Stimulated activated CD8-positive, alpha-beta memory T cell treated with anti-CD3 and anti-CD28 coated beads, Interleukin-2, amount 100 ng/mL, for 1 hour (primary cell): ENCODE measurements at places on chromosomes 7 and 10.

DNA sequence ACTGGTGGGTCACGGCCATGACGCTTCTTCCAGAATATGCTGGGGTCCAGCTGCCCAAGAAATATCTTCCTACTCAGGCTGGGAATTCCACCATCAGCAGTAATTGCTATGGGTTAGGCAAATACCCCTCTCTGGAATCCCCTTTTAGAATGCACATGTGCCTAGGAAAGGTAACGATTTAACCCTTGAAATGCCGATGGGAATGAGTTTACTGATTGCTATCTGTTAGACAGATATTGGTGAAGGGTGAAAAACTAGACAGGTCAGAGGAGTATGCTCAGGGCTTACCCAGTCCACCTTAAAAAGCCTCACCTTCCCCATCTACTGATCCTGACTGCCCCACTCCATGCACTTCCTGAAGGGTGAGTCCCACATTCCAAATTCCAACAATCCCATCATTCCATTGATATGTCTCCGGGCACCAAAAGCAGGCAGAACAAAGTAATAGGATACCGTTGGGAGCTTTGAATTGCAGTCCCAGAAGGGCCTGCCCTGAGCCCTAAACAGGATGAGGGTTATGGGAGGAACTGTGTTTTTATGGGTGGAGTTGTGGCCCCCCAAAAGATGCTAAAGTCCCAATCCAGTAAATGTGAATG, 59.3 kb downstream of the DLG5 start:
- no peak for DNase-seq

GRCh38 chr7:55109404-55110167, 90.8 kb downstream of the EGFR start:
- DNase-seq, result no peak

DNA sequence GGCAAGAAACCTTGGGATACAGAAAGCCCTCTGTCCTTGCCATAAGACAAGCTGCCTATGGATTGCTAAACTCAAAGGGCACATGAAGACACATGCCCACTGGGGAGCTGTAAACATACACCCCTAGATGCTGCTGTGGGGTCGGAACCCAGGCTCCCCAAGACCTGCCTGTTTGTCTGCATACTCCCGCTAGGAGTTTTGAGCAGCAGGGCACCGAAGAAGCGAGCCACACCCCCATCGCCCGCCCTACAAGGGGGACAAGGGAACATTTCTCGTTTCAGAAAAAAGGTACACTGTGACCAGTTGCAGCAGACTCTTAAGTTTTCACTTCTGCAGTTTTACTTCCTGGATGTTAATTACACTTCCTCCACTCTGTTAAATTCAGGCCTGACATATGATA, 680.2 kb upstream of the GHITM start:
- DNase-seq, result no peak

DNA sequence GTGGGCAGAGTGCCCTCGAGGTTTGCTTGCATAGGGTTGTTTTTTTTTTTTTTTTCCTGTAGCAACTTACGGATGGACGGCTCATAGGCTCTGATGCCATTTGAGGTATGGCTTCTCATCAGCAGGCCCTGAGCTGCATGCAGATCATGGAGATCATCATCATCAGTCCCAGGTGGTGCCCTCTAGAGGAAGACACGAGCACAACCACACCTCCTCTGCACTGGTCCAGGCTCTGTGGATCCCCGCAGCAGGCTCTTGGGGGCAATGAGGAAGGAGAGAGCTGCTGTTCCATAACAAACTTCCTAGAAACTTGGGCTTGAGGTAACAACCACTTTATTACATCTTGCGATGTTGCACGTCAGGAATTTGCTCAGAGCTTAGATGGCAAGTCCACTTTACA, 132.7 kb upstream of the CXCL12 start:
- no peak for DNase-seq

DNA sequence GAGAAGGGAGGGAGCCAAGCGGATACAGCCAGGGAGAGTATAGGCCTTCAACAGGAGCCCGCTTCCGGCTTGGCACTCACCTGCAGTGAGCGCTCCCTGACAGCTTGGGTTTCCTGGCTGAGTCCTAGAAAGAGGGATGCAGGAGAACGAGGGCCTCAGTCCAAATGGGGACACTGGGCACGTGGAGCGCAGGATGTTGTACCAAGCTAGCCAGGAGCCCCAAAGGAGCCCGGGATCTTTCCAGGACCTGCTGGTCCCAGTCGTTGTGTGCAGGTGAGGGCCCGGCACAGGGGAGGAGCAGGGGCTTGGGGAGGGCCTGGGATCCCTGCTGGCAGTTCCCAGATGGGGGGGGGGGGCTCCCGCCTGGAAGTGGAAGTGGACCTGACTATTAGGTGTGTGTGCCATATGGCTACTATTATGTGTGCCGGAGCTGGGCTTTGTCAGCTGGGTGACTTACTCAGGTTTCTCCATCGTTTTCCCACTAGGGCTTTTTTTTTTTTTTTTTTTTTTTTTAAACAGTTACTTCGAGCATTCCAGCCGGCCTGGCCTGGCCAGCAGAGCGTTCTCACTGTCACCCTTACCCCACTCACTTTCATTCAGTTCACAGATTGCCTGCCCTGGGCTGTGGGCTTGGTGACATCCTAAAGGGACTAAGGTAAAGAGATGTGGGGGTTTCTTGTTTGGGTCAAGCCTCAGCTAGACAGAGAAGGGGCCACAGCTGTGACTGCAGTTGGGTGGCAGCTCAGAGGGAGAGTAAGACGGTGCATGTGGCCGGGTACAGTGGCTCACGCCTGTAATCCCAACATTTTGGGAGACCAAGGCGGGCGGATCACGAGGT, 3.8 kb downstream of the AGAP3 start:
- no peak for DNase-seq

DNA sequence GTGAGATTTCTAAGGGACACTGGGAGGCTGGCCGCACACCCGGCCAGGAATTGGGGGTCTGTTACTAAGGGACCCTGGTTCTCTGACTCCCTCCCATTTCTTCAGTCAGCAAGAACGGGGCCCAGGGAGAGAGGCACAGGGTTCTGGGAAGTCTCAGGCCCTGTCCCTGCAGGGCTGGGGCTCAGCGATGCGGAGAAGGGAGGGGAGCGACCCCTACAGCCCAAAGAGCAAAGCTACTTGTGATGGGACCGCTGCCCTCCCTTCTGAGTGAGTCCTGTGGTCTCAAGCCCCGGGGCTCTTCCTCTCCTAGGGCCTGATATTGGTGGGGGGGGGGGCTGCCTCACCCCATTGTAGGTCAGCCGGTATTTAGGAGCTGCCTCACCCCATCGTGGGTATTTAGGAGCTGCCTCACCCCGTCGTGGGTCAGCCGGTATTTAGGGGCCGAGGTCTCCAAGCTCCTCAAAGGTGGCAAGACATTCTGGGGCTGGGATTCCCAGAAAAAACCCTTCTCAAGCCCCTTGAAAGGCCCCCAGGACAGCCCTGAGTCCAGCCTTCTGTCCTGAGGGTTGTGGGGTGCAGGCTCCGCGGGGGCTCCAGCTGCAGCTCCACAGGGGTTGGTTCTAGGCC, 16.9 kb upstream of the NKX6-2 start:
- no peak for DNase-seq

GRCh38 chr7:107628461-107629064, 32.1 kb upstream of the SLC26A4 start:
- DNase-seq, result no peak

DNA sequence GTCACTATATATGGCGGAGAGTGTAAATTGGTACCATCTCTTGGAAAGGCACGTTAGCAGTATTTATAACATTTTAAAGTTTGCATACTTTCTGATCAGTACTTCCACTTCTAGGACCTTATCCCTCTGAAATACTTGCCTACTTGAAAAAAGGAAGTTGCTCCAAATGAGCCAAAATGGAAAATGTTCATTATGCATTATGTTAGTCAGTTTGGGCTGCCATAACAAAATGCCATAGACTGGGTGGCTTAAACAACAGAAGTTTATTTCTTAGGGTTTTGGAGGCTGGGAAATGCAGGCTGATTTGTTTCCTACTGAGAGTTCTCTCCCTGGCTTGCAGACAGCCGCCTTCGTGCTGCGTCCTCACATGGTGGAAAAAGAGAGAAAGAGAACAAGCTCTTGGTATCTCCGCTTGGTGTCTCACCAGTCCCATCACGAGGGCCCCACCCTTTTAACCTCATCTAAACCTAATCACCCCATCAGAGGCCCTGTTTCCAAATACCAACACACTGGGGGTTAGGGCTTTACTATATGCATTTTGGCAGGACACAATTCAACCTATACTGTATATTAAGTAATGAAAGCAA, 6.9 kb downstream of the SNX10 start:
- no peak for DNase-seq

- no peak for DNase-seq
Observed at GRCh38 chr10:48439581-48440041, 133.1 kb downstream of the MAPK8 start.

- DNase-seq, result peak; percentile 50
Observed at GRCh38 chr10:133318494-133319127, 9.9 kb downstream of the ZNF511 start.

GRCh38 chr7:90788052-90788451, 191.9 kb downstream of the CDK14 start:
- no peak for DNase-seq

DNA sequence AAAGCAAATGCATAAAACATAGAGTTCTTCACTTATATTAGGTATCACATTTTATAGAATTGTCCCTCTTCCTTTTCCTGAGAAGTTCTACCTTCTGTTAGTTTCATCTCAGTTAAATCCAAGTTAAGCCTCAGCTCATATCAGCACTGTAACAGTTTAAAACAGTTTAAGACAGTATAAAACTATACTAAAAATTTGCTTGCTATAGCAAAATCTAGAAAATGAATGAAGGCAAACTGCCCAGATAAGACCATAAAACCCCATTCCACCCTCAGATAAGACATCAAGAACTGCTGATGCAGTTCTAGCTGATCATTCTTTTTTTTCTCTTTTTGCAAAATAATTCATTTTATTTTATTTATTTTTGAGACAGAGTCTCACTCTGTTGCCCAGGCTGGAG, 177.2 kb downstream of the RNF133 start:
- no peak for DNase-seq
